ENCODE measurements at places on chromosomes 7 and 10.

- no peak for DNase-seq
Measured at GRCh38 chr7:74023786-74024185, 4.2 kb upstream of the ELN start.

GRCh38 chr7:94414481-94414880 is 19.8 kb downstream of the COL1A2 start:
- DNase-seq, result no peak

- no peak for DNase-seq
Measured at GRCh38 chr7:17774716-17775288, 165.5 kb downstream of the SNX13 start.

- DNase-seq, result no peak
Measured at GRCh38 chr7:80589631-80590030, 48.8 kb upstream of the CD36 start.

DNA sequence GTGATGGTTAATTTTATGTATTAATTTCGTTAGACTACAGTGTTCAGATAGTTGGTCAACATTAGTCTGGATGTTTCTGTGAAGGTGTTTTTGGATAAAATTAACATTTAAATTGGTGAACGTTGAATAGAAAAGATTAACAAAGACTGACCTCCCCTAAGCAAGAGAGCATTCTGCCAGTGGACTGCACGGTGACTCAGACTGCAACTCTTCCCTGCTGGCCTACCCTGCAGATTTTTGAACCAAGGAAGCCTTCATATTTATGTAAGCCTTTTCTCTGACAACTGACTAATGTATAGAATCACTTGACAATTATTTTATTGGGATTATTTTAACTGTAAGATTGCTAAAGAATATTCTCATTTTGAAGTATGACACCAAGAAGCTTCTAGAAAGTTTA is 7.9 kb upstream of the ZNF248 start:
- DNase-seq, result no peak

GRCh38 chr10:20091698-20092097 is 275.5 kb downstream of the PLXDC2 start:
- DNase-seq, result no peak

DNA sequence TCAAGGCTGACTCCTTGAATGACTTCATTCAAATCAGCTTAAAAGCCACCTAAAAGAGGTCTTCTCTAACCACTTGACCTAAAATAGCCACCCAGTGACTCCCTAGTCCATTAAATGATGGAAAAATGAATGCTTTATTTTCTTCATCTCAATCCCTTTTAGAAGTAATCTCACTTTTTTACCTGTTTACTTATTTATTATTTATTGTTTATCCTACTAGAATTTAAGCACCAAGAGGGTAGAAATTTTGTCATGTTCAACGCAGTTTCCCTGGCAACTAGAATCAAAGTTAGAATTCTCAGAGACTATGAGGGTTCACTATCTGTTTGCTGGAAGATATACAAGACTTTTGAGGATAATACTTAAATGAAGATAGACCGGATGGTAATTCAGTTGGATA is at the start of gene LIPJ:
TSS of gene LIPJ (plus strand) at position 301 of the 400 bp plus-strand sequence. CDS start 3,926 bp downstream, outside the sequence.
- no peak for DNase-seq

DNA sequence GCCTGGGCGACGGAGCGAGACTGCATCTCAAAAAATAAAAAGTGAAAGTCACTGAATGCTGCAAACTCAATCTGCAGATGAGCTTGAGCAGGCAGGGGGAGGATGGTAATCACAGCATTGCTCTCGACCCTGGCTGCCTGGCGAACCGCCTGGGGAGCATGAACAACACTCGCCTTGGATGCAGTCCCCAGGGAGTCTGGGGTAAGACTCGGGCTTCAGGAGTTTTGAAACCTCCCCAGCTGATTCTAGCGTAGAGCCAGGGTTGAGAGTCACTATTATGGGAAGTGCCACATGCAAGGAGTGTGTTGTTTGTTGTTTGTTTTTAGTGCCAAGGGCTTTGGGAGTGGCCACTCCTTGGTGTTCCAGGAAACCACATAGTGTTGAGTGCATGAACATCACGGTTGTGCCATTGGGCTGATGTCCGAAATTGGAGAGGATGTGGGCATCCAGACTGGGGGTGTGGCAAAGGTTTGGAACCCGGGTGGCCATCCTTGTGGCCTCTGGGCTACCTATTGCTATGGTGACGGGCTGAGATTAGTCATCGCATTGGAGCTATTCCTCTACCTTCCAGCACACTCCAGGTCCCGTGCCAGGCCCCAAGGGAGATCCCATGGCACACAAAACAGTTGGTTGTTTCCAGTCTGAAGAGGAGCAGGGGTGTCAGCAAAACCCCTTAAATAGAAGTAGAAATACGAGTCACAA is 92.6 kb downstream of the RGS10 start:
- DNase-seq, result no peak

DNA sequence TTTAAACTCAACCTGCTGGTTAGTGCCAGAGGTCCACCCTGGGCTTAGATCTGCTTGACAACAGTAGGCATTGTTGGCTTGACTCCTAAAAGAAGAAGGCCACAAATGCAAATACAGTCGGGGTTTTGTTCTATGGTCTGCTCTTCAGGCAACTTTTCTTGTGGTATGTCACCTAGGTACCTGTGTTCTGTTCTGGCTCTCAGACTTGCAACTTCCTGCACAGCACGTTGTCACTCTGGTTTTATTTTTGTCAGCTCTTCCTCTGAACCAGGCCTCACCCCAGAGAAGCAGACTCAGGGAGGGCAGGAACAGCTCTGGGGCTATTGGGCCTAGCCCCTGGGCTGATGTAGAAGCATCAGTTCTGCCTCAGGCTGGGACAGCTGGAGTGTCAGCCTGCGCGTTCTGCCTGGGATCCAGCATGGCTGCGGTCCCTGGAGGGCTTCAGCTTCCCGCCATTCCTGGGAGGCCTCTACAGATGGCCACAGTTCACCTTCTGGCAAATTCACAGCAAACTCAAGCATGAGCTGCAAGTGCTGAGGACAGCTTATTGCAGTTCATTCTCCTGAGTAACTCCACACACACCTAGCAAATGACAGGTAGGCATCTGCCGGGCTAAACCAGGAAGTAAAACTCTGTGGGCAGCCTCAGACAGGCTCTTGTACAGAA is 11.0 kb upstream of the PDCD4 start:
- no peak for DNase-seq
